ENCODE measurements at places on chromosomes 7 and 10. TPM values are rescaled to one million over a fixed set of nuclear protein-coding genes. Genes with fewer than 3 reads are reported as not detected.

DNA sequence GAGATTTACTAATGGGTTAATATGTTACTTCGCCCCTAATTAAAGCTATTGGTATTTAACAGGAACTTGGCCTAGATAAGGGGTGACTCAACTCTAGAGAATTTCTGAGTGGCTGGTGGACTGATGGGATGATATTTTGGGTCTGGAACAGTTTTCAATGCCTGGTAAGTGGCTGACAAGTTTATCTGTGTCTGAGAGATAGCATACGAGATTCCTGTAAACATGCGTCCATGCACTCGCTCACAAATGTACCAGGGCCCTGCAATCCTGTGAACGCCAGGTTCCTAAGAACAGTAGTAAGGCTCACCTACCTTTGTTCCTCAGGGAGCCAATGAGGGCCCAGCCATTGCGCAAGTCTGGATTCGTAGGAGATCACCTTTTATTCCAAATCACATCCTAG, 683.8 kb upstream of the ANKRD30A start:
- DNase-seq = no peak

DNA sequence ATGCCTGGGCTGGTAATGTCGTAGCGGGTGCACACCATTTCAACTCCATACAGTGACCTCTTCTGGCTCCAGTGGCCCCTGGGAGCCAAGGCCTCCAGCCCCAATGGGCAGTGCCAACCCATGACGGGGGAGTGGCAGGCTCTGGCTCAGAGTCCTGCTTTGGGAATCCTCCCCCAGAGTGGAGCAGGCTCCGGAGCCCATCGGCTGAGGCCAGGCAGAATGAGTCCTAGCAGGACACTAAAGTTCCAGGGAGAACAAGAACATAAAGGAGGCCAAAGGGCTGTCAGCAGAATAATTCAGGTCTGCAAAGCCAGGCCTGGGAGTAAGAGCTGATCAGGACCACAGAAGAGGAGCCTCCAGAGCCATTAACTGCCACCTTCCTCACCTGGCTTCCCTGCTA, 33.3 kb downstream of the LBX1 start:
- DNase-seq = no peak

- DNase-seq = no peak
These were observed 9.4 kb downstream of the STRIP2 start for GRCh38 chr7:129443612-129444011.

GRCh38 chr7:126569402-126569801, 683.3 kb downstream of the GRM8 start:
- no peak for DNase-seq

DNA sequence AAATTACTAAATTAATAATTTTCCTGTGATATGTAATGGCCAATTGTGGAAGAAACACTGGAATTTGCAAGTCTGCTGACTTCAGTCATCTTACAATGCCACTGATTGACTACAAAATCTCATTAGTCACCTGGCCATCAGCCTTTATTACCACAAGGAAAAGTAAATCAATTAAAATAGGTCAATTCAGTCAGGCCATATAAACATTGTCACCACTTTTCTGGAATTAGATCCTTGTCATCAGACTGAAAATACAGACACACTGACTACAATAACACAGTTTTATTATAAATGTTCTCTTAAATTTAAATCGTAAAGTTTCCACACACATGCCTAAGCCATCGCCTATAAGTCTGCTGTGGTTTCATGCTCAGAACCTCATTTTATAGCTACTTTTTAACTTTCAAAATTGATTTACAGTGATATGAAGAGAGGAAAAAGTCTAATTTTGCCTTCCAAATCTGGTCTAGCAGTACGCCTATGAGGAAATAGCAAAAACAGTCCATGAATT, 54.2 kb downstream of the RTKN2 start:
- DNase-seq = no peak

GRCh38 chr7:138352570-138353461, 107.2 kb upstream of the TRIM24 start:
- DNase-seq = no peak

- DNase-seq = no peak
These were observed 520 bp downstream of the MOSPD3 start for GRCh38 chr7:100612730-100613390.

DNA sequence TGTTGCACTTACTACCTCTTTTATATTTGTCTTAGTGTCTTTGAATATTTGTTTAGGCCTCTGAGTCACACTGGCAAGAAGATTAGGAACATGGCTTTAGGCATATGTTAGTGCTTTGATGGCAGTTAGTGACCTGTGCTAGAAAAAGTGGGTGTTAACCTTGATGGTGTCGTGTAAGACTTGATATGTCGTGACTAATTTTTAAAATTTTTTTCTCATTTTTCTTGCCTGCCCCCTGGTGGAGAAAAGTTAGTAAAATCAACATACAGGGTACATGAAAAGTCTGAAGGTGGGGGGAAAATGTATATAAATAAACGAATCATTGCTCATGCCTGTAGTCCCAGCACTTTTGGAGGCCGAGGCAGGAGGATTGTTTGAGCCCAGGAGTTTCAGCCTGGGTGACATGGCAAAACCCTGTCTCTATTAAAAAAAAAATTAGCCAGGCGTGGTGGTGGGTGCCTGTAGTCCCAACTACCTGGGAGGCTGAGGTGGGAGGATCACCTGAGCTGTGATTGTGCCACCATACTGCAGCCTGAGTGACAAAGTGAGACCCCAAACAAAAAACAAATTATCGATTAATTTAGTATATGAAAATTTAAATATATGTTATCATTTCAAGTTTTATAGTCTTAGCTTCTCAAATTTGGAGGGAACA, 44.6 kb downstream of the TAX1BP1 start:
- DNase-seq = no peak

- DNase-seq = no peak
These were observed 370.8 kb downstream of the CDC14C start for GRCh38 chr7:49295146-49295545.

- no peak for DNase-seq
These were observed 21.4 kb upstream of the ODAD2 start for GRCh38 chr10:28020080-28020860.

GRCh38 chr7:158809596-158809995, 19.7 kb downstream of the ESYT2 start:
- DNase-seq = no peak

- DNase-seq = no peak
These were observed 58.7 kb downstream of the AOC1 start for GRCh38 chr7:150910996-150911422.

GRCh38 chr10:32979041-32979440, 21.0 kb upstream of the ITGB1 start:
- DNase-seq = no peak

DNA sequence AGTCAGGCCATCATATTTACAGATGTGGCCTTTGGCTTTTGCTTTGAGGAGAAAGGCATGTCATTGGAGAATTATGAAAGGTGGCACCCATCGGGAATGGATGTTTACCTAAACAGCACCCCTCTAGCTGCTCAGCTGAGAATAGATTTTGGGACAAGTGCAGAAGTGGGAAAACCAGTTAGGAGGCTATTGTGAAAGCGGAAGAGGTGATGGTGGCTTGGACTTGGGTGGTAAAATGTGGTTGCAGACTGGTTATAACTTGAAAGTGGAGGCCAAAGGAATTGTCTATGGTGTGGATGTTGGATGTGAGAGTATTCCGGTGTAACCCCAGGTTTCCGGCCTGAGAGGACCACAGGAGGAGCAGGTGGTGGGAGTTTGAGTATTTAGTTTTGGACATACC, 5.2 kb upstream of the SLC12A9 start:
- DNase-seq = no peak

DNA sequence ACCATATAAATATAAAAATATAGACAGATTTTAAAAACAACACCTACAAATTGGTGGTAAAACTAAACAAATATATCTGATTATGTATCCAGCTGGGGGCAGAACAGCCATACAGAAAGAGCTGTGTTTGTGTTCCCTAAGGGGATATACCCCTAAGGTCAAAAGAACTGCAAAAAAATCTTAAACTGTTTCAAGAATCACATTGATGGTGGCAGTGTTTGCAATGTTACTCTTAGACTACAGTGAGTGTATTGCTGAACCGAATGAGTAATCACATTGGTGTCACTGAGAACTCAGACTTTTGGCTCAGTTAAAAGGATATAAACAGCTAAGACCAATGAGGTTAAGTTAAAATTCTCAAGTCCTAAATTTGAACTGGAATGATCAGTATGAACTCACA, 27.1 kb upstream of the PTPRN2 start:
- DNase-seq = no peak

- DNase-seq = no peak
These were observed 575.0 kb upstream of the MGMT start for GRCh38 chr10:128892005-128892404.

DNA sequence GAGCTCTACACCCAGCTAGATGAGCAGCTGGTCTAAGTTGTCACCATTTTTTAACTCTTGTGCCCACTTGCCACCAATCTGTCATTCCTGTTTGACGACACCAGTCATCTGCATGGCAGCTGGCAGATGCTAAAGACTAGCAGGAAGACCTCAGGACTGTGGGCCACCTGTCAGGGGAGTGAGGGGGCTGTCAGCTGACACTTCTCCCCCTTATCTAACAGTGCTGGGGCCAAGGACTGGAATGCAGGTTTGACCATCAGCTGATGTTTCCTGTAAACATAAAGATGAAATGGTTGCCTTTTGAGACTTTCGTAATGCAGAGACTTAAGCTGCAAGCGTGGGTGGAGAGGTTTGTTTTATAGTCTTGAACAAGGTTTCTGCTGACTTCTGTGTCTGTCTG, 93.5 kb downstream of the WNT2 start:
- no peak for DNase-seq

Gene OR2A42
- 1.2 TPM for polyA plus RNA-seq

Gene ODAD2
- 0.73 TPM for polyA plus RNA-seq

Gene GALNT17
- 5.7 TPM for polyA plus RNA-seq

Gene CHST15
- 21.6 TPM for polyA plus RNA-seq

Gene BRAF
- 20.3 TPM for polyA plus RNA-seq

Gene GPER1
- polyA plus RNA-seq = 4.9 TPM

Gene LIPJ
- 0.30 TPM for polyA plus RNA-seq

Gene GARIN1A
- 2.7 TPM for polyA plus RNA-seq

Gene POU6F2
- 0.35 TPM for polyA plus RNA-seq

Gene ZNF727
- polyA plus RNA-seq = not detected
